ENCODE measurements at places on chromosomes 3 and 15. TPM values are rescaled to one million over a fixed set of nuclear protein-coding genes. Genes with fewer than 3 reads are reported as not detected.

Gene FANCD2OS
- not detected for total RNA-seq

Gene SLC24A5
- total RNA-seq: 2.3 TPM

Gene RAD51
- total RNA-seq: 3.7 TPM

Gene DGKG
- total RNA-seq: 5.6 TPM

Gene ACAN
- 16.3 TPM for total RNA-seq

Gene TLNRD1
- total RNA-seq: 8.0 TPM

Gene C3orf70
- total RNA-seq: 37.7 TPM

Gene CCR9
- total RNA-seq: 2.0 TPM

Gene EXD1
- 0.40 TPM for total RNA-seq

Gene GOLGA8R
- total RNA-seq: 5.5 TPM

Gene NPAP1
- 0.44 TPM for total RNA-seq

GRCh38 chr3:137105277-137105977 is 147.6 kb downstream of the IL20RB start:
- H3K4me1 ChIP-seq: no peaks in the 10 kb centered on the region
- no peaks in the 10 kb centered on the region for H3K36me3 ChIP-seq
- no peak overlapping the region for H3K4me3 ChIP-seq

- no peak overlapping the region for H3K27ac ChIP-seq
- peaks cover 35% of the 10 kb centered on the region for H3K4me1 ChIP-seq
- H3K36me3 ChIP-seq: peaks cover 17% of the 10 kb centered on the region
- no peaks in the 10 kb centered on the region for H3K27me3 ChIP-seq
Measured at GRCh38 chr3:48555231-48555948, 1.2 kb downstream of the PFKFB4 start.

- DNase-seq: no peak
- no peaks in the 10 kb centered on the region for H3K27me3 ChIP-seq
- H3K4me3 ChIP-seq: no peak overlapping the region
- H3K36me3 ChIP-seq: no peaks in the 10 kb centered on the region
- H3K27ac ChIP-seq: no peak overlapping the region
Measured at GRCh38 chr15:40501487-40501886, 30.7 kb downstream of the CHST14 start.

DNA sequence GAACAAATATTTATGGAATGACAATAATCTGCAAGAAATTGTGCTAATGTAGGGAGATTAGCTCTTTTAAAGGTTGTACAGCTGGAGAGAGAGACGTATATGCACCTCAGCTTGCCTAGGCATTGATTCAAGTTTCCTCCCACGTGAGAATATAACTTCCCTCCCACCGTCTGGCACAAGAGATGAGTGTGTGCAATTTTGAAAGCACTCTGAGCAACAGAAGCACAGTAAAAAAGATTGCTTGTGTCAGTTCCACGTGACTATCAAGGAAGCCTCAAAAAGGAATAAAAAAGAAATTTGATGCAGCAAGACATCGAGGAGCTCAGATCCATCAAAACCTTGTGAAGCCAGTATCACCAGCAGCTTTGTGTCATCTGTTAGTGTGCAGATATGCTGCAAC is 435.3 kb downstream of the TUSC7 start:
- no peak overlapping the region for H3K4me3 ChIP-seq
- DNase-seq: no peak
- no peaks in the 10 kb centered on the region for H3K4me1 ChIP-seq
- H3K27ac ChIP-seq: no peak overlapping the region
- H3K27me3 ChIP-seq: no peaks in the 10 kb centered on the region
- H3K36me3 ChIP-seq: no peaks in the 10 kb centered on the region

DNA sequence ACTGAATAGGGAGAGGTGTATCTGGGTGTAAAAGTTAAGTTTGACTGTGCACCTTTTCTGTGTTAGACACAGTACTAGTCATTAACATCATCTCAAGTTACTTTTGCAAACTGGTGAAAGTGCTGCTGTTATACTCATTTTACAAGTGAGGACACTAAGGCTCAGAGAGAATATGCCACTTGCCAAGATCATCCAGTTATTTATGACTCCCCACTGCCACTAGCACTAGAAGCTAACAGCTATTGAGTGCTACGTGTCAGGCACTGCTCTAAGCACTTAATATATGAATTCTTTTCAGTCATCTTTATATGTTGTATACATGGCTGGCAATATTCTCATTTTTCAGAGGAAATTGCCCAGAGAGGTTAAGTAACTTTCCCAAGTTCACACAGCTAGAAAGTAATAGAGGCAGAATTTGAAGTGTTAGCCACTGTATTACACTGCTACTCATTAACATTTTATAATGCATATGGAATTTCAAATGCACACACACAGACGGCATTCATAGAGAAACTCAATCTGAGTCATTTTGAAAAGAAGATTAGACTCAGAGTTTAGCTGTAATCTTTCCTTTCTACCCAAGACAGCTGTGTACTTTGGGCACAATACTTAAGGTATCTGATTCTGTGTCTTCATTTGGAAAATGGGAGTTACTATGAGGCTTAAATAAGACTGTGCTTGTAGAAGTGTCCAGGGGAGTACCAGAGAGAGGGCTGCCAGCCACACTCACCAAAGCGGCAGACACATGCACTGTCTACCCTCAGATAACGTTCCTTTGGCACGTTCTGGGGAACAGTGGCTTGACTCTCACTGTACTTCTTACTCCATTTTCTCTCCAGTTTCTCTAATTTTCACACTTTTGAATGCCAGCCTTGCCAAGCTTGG is 1.3 kb upstream of the MASP1 start:
- no peaks in the 10 kb centered on the region for H3K36me3 ChIP-seq
- peaks cover 13% of the 10 kb centered on the region for H3K4me1 ChIP-seq
- DNase-seq: no peak
- no peaks in the 10 kb centered on the region for H3K27me3 ChIP-seq

DNA sequence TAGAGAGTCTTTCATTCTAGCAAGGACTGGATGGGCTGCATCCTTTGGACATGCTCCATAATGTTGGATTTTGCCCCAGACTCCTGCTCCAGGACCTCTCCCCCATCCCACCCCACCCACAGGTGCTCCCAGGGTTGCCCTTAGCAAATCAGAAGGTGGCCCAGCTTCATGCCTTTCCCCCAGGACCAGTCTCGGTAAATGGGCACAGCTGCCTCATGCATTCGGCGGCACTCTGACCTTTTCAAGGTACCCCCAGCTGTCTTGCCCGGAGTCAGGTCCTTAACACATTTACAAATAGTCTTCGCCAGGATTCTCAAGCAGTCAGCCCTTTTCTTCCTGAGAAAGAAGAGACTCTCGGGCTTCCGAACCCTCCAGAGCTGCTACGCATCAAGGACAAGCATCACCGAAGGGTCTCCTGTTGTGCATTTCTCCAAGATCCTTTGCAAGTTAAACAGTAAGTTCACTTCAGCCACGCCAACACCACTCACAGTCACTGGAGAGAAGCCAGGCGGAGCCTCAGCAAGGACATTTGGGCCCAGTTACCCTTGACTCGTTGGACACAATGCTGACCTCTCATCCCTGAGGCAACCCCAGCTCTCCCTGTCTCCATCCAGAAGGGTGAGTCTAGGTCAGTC is 287.8 kb downstream of the FAM43A start:
- H3K4me3 ChIP-seq: no peak overlapping the region
- H3K36me3 ChIP-seq: no peaks in the 10 kb centered on the region
- no peaks in the 10 kb centered on the region for H3K27me3 ChIP-seq
- H3K27ac ChIP-seq: no peak overlapping the region
- no peak for DNase-seq
- peaks cover 6% of the 10 kb centered on the region for H3K4me1 ChIP-seq

DNA sequence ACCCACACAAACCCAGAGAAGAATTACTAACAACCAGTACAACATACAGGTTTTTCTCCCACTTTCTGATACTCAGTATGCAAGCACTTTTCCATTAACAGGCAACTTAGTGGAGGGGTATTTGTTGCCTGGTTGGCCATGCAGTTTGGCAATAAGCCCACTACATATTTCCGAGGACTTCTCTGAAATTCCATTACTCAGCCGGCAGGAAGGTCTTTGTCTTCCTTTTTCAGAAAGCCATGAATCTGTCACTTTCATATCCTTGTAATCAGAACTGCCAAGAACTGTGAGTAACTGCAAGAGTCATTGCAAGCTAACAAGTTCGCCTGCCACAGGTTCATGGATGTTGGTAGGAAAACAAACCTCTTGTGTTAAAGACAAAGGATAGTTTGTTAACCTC is 422.3 kb upstream of the ROBO1 start:
- no peaks in the 10 kb centered on the region for H3K36me3 ChIP-seq
- no peak overlapping the region for H3K4me3 ChIP-seq
- H3K27me3 ChIP-seq: no peaks in the 10 kb centered on the region
- H3K27ac ChIP-seq: no peak overlapping the region
- peak; percentile 6 for DNase-seq

DNA sequence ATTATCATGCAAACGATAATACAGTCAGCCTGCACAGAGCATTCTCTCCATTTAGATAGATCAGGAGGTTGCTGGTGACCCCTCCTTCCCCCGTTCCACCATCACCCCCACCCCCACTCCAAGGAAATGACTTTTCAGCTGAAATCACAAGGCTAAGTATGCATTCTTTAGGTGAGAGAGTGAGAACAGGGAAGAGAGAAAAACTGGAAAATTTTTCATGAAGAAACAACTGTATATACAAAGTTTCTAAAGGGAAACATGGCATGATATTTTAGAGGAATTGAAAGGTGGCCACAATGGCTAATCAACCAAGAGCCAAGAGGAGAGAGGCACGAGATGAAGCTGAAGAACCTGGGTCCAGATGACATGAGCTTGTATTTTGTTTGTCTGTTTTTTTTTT is 22.2 kb downstream of the BCL2A1 start:
- H3K27ac ChIP-seq: no peak overlapping the region
- no peaks in the 10 kb centered on the region for H3K27me3 ChIP-seq
- H3K36me3 ChIP-seq: no peaks in the 10 kb centered on the region
- H3K4me1 ChIP-seq: no peaks in the 10 kb centered on the region
- DNase-seq: no peak
- H3K4me3 ChIP-seq: no peak overlapping the region

DNA sequence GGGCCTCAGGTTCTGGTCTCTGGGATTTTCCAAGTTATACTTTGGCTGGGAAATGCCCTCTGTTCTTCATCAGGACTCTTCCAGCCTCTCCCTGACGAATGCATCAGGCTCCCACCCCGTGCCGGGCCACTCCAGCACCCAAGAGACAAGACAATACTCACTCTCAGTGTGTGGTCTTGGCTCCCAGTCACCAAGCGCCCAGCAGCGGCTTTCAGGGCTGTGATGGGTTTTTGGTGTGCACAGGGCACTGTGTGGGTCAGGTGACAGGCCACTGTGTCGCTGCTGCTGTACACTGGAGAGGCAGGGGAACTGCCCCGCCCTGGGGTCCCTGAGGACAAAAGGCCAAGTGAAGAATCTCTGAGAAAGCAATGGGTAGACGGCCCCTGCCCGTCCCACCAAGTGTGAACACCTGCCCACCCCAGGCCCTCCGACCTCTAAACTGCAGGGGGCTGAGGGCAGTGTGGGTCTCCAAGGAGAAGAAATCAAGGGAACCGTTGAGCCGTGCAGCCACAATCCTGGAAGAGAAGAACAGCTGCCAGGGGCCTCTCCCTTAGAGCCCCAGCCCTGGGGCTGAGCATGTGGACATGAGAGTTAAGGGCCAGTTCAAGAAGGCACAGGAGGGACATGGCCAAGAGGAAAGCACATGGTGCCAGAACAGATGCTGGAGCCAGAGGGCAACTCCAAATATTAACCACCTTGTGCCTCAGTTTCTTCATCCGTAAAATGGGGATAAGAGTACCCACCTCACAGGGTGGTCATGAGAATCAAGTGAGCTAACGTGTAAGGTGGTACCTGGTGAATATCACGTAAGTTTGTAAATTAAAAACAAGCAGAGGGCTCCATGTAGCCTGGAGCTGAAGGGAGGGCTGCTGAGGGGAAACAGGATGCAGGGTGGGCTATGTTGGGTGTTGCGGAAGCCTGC is 34.1 kb downstream of the PTPN23 start:
- no peak overlapping the region for H3K4me3 ChIP-seq
- H3K27ac ChIP-seq: no peak overlapping the region
- H3K36me3 ChIP-seq: peaks cover 97% of the 10 kb centered on the region

GRCh38 chr3:127865941-127866340 is 43.6 kb upstream of the MGLL start:
- no peaks in the 10 kb centered on the region for H3K27me3 ChIP-seq
- DNase-seq: no peak
- H3K36me3 ChIP-seq: no peaks in the 10 kb centered on the region
- H3K4me1 ChIP-seq: no peaks in the 10 kb centered on the region
- H3K27ac ChIP-seq: no peak overlapping the region
- H3K4me3 ChIP-seq: no peak overlapping the region

DNA sequence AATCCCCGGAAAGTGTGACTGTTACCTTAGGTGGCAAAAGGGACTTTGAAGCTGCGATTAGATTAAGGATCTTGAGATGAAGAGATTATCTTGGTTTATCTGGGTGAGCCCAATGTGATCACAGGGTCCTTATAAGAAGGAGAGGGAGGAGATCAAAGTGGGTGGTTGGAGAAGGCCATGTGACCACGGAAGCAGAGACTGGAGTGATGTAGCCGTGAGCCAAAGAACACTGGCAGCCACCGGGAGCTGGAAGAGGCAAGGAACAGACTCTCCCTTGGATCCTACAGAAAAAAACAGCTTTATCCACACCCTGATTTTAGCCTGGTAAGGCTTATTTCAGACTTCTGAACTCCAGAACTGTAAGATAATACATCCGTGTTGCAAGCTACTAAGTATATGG is 29.9 kb downstream of the CRABP1 start:
- H3K4me3 ChIP-seq: no peak overlapping the region
- H3K27ac ChIP-seq: no peak overlapping the region
- H3K36me3 ChIP-seq: no peaks in the 10 kb centered on the region

GRCh38 chr15:45395943-45396342 is 17.6 kb upstream of the GATM start:
- no peak for DNase-seq
- H3K36me3 ChIP-seq: no peaks in the 10 kb centered on the region
- H3K4me1 ChIP-seq: no peaks in the 10 kb centered on the region
- no peak overlapping the region for H3K27ac ChIP-seq
- no peak overlapping the region for H3K4me3 ChIP-seq
- H3K27me3 ChIP-seq: no peaks in the 10 kb centered on the region

DNA sequence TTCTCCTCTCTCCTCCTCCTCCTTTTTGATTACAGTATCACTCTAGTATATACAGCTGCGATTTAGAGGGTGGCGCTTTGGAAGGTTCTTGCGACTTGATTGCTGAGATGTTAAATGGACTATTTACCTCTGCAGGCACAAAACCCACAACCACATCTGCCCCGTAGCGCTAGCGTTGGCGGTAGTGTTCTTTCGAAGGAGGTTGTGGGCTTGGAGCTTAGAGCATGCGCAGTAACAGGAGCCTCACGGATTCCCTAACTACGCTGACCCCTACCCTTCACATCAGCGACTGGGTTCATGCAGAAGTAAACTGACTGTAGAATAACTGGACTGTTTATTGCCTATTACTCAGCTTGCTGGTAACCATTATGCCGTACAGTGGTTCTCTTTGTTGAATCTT is 58.0 kb downstream of the CGGBP1 start:
- no peaks in the 10 kb centered on the region for H3K27me3 ChIP-seq
- H3K4me3 ChIP-seq: peak overlapping the region; percentile 36
- no peak overlapping the region for H3K27ac ChIP-seq
